ENCODE measurements at places on chromosomes 2 and 18.

DNA sequence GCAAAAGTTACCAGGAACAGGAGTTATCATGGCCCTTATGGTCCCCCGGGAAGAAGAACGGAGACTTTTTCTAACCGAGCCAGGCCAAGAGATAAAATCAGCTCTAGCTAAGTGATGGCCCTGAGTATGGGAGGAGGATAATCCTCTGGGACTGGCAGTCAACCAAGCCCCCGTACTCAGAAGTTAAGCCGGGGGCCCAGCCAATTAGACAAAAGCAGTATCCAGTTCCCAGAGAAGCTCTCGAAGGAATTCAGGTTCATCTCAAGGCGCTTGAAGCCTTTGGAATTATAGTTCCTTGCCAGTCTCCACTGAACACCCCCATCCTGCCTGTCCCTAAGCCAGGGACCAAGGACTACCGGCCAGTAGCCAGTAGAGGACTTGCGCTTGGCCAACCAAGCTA is 365.3 kb upstream of the TCF4 start:
- no peak for DNase-seq

- no peak for DNase-seq
Measured at GRCh38 chr2:184824597-184824996, 226.3 kb downstream of the ZNF804A start.

DNA sequence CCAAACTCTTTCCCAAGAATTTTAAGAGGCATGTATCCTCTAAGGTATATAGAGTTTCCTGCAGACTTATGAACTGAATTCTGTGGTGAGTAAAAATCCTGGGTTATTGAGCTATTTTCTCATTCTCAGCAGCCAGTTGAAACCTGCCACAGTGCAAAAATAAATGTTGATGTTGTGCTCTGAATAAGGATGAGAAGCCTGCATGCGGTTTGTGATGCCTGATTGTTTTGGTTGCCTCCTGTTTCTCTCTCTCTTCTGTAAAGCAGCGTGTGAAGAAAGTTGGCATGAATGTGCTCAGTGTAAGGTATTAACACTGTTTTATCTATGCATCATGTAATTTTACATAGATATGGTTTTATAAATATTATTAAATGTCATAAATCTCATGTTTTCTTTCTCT is 452.6 kb downstream of the CDH2 start:
- no peak for DNase-seq

GRCh38 chr18:9454061-9454703 is 21.1 kb upstream of the RALBP1 start:
- no peak for DNase-seq

DNA sequence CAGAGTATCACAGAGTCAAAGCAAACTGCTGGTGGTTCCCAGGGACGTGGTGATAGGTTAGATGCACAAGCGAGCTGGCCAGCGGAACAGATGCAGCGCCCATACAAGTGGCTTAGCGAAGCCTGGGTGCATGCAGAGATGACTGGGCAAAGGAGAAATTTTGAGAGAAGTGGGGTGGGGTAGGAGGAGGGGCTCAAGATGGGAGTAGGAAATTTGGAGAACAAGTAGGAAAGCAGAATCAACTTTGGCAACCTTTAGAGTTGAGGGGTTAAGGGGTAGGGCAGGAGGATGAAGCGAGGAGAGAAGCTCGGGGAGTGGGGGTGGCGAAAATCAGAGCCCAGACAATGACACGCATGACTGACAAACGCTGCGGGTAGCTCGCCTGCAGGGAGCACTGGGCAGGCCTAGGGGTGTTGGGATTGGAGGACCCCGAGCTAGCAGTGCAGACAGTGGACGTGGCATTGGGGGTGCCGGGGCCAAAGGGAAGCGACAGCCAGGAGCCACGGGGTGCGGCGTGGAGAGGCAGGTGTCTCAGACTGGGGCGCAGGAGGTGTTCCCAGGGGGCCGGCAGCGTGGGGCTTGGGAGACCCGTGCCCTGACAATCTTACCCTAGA is 431 bp downstream of the FAM98A start:
- peak; percentile 56 for DNase-seq

- peak; percentile 30 for DNase-seq
Measured at GRCh38 chr2:109447776-109448175, 166.0 kb downstream of the SEPTIN10 start.

- no peak for DNase-seq
Measured at GRCh38 chr2:126913329-126913728, 14.6 kb downstream of the TEX51 start.

- no peak for DNase-seq
Measured at GRCh38 chr2:8999797-9000196, 3.7 kb downstream of the MBOAT2 start.

All from H7 (cell line).